Right atrium auricular region (tissue), 2 donors: ENCODE measurements at places on chromosomes 6 and 20.

GRCh38 chr6:80170433-80170832, 64.0 kb downstream of the BCKDHB start:
- no peak for DNase-seq

- no peak for DNase-seq
Observed at GRCh38 chr6:131552572-131552971, 20.5 kb upstream of the ARG1 start.

GRCh38 chr6:119476024-119476423, 126.5 kb upstream of the MAN1A1 start:
- no peak for DNase-seq

DNA sequence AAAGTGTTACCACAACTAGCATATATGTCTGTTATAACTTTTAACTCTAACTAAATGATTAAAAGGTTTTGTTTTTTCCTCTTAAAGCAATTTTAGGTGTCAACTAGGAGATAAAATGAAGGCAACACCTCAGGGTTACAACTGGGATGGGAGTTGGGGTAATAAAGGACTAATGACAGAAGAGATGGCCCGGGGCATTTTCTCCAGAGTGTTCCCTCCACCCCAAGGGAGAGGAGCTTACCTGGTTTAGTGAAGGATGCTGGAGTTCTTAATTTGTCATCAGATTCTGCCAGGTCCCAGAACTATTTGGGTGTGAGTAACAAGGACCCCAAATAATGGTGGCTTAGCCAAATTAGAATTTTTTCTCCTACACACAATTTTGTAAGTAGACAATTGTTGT, 260.3 kb downstream of the CD109 start:
- DNase-seq = no peak

GRCh38 chr6:10586302-10586701, 65.2 kb downstream of the GCNT2 start:
- no peak for DNase-seq

GRCh38 chr6:39841291-39841690, 49.1 kb downstream of the DAAM2 start:
- no peak for DNase-seq

DNA sequence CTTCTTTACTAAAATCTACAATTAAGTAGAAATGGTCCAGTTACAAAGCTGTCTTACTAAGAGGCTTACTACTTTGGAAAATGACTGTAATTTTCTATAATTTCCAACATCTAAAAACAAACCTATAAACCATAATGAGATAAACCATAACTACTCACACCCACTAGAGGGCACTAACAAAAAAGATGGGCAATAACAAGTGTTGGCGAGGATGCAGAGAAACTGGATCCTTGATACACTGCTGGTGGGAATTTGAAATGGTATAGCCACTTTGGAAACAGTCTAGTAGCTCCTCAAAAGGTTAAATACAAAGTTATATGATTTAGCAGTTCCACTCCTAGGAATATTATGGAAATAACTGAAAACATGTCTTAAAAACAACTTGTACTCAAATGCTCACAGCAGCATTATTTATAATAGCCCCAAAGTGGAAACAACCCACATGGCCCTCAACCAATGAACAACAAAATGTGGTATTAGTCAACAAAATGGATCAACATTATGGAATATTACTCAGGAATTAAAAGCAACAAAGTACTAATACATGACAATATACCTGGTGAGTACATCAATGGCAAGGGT, 50.6 kb downstream of the GJA10 start:
- no peak for DNase-seq

GRCh38 chr6:167422934-167423333, 98.0 kb downstream of the TTLL2 start:
- DNase-seq = no peak

- no peak for DNase-seq
Observed at GRCh38 chr20:33474963-33475362, 14.9 kb upstream of the CBFA2T2 start.

DNA sequence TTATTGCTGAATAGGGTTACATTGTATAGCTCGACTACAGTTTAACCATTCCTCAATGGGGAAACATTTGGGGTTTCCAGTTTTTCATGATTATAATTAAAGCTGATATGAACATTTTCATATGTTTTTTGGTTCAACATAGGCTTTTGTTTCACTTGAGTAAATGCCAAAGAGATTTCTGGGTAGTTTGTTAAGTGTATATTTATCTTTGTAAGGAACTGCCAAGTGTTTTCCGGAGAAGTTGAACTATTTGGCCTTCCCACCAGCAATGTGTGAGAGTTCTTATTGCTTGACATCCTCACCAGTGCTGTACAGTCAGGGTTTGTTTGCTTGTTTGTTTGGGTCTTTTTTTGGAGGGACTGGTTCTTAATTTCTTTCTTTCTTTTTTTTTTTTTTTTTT, 83.7 kb upstream of the RALY start:
- DNase-seq = no peak

- no peak for DNase-seq
Observed at GRCh38 chr6:34837528-34837927, 45.6 kb downstream of the BLTP3A start.

- no peak for DNase-seq
Observed at GRCh38 chr6:129191235-129191634, 308.3 kb downstream of the LAMA2 start.

- DNase-seq = no peak
Observed at GRCh38 chr20:52103913-52104545, 87.5 kb downstream of the ZFP64 start.

GRCh38 chr6:140043357-140043756, 668.9 kb upstream of the CITED2 start:
- no peak for DNase-seq
